ENCODE measurements at places on chromosomes 4 and X. TPM values are rescaled to one million over a fixed set of nuclear protein-coding genes. Genes with fewer than 3 reads are reported as not detected.

DNA sequence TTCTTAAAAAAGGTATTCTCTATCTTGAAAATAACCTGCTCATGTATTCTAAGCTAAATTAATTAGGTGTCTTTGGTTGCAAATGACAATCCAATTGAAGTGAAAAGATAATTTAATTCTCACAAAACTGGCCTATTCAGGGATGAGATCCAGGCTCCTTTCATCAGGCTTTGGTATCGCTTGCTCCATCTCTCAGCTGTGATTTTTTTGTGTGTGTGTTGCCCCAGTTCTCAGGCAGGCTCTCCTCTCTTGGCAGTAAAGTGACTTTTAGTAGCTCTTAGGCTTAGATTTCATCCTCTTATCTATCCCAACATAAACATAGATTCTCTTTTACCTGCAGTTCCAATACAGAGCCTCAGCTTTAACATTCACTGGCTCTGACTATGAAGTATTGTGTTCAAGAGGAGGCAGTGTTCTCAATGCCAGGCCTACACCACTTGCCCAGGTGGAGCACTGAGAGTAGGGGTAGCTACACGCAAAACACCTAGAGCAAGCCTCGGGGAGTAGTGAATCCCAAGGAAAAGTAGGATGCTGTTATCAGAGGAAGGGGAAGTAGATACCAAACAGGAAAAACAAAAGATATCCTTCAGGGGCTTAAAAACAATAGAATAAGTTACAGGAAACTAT is 392.4 kb upstream of the ATOH1 start:
- no peak for DNase-seq

Gene LONRF3
- 4.2 TPM for total RNA-seq

Gene NEUROG2
- not detected for total RNA-seq

Gene TMEM184C
- total RNA-seq, result 25.9 TPM

- DNase-seq, result no peak
Measured at GRCh38 chr4:128287141-128287870, at the start of gene PGRMC2. TSS of gene PGRMC2 (minus strand) at chr4:128287813. CDS start at chr4:128287790, 23 bp downstream.

Gene HPSE
- total RNA-seq, result 1.3 TPM

Gene IL2
- total RNA-seq, result not detected

DNA sequence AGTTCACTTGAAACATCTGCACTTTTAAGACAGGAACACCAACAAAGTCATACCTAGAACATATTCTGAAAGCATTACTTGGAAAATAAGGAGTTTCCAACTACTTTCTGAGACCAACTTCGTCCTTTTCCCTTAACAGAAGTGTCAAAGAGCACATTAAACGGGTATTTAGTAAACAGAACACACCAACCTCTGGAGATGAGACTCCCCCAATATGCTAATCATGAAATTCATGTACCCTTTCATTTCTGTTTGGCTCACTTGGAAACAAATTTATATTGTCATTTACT is 69.2 kb downstream of the NOCT start:
- no peak for DNase-seq
